ENCODE measurements at places on chromosomes 11 and 22. TPM values are rescaled to one million over a fixed set of nuclear protein-coding genes. Genes with fewer than 3 reads are reported as not detected.

GRCh38 chr11:67368621-67369020 is 4.8 kb downstream of the CLCF1 start:
- no peak for DNase-seq

GRCh38 chr22:42562279-42562678 is 8.5 kb downstream of the SERHL2 start:
- DNase-seq: no peak

GRCh38 chr11:75589933-75590332 is 27.9 kb downstream of the SERPINH1 start:
- DNase-seq: no peak

GRCh38 chr11:134138376-134138775 is 69.5 kb downstream of the JAM3 start:
- no peak for DNase-seq

DNA sequence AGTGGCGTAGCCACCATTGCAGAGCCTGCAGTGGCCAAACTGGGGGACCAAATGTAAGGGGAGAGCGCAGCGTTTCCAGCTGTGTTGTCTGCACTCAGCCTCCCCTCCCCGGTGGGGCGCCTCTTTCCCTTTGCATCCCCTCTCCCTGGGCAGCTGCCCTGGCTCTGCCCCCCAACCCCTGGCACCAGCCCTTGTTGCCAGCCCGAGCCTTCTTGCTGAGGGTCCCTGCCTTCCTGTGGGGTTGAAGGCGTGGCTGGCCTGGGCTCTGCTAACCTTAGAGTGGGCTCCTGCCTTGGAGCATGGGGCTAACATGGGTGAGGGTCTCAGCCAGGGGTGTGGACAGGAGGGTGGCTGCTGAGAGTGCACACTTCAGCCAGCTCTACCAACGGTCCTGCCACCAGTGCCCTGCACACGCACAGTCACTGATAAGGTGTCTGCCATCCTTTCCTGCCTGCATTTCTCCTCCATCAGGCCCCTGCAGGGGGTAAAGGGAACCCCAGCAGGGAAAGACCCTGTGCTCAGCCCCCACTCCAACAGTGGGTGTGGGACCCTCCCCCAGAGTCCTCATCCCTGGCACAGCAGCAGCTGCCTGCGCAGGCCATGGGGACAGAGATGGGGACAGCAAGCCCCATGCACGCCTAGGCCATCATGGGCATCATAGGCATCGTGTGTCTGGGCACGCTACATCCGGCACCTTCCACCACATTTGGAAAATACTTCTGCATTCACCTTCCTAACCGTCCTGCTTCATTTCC is 43.5 kb downstream of the CERK start:
- DNase-seq: no peak

DNA sequence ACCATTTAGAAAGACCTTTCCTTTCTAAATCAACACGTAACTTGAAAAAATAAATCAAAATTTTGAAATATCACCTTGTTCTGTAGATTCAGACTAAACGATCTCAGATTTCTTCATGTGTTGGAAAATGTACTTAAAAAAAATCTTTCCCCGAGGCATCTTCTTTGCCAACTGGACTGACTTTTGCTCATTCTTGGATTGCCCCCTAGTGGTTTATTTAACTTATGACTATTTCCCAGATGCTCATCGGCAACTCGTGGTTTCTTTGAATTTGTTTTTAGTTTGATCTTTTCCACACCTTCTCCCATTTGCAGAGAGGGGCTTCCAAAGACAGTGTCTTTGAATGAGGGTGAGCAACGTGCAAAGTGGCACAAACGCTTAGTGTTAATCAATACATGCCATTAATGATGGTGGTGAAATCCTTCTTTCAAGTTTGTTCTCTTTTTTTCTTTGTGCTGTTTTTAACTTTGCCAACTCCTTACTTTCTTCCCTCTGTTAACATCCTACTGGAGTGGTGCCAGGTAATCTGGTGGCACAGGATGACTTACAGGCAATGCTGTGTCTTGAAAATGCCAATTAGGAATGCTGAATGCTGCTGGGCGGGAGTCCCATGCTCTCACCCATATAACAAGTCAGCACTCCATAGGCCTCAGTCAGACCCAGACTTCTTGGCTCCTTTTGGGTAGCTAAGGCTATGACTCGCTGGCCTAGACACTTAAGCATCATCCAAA is 18.3 kb downstream of the PRSS23 start:
- DNase-seq: peak; percentile 55

- DNase-seq: peak; percentile 38
Measured at GRCh38 chr11:444396-445144, 2.8 kb upstream of the ANO9 start.

- DNase-seq: no peak
Measured at GRCh38 chr22:47673557-47673956, 911.1 kb downstream of the TBC1D22A start.

- no peak for DNase-seq
Measured at GRCh38 chr11:107018902-107019493, 722 bp upstream of the GUCY1A2 start.

DNA sequence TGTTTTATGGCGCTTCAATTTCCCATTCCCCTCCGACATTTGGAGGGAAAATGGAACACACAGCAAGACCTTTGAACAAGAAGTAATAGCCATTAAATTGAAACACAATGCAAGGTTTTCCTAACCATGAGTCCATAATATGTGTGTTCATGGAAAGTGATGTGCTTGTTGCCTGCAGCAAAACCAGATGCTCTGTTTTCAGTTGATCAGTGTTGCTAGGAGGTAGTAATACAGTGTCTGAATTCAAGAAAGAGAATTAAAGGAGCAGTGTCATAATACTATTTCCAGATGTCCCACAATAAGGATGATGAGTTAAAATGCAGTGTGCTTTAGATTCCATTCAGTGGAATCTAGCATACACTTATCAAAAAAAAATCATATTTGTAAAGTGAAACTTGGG is 637.4 kb upstream of the API5 start:
- DNase-seq: no peak

Gene MUC5AC
- total RNA-seq: not detected

Measured in Caki2 (cell line).